ACHN (cell line): ENCODE measurements at places on chromosomes 12 and 14.

DNA sequence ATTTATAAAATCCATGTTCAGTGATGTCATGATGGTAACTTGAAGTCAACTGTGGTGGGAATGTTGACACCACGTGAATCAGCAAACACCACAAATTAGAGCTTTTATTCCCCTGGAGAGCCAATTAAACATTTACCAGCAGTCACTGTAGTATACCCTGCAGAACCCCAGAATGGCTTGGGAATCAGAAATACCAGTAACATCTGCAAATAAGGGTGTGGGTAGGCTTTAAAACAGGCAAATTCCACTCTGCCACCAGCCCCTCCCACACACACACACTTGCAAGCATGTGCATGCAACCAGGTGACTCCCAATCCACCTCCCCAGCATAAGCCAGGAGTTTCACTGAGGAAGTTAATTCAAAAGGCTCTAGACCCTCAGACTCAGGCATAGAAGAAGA is 63.6 kb upstream of the TMEM263 start:
- no peak for DNase-seq

DNA sequence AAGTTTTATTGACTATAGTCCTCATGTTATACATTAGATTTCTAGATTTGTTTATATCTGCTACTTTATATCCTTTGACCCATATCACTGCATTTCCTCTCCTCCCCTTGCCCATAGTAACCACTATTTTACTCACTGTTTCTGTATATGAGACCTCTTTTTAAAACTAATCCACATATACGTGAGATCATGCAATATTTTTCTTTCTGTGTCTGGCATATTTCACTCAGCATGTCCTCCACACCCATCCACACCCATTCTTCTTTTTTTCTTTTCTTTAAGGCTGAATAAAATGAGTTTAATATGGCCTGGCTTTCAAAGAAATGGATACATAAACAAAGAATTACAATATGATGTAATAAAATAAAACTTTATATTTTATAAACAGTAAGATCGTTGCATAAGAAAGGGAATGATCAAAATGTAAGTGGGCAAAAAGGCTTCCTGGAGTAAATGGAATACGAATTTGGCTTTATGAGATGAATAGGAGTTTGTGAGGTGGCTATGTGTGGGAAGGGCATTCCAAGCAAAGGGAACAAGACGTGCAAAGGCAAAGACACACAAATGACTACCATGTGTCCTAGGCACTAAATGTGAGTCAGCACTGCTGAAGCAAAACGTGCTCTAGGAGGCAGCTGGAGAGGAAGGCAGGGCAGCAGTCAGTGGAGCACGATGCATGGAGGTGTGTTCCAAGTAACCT is 53.2 kb upstream of the HIF1A start:
- peak; percentile 57 for DNase-seq

- DNase-seq: no peak
Measured at GRCh38 chr12:29627221-29627620, 129.7 kb upstream of the OVCH1 start.

DNA sequence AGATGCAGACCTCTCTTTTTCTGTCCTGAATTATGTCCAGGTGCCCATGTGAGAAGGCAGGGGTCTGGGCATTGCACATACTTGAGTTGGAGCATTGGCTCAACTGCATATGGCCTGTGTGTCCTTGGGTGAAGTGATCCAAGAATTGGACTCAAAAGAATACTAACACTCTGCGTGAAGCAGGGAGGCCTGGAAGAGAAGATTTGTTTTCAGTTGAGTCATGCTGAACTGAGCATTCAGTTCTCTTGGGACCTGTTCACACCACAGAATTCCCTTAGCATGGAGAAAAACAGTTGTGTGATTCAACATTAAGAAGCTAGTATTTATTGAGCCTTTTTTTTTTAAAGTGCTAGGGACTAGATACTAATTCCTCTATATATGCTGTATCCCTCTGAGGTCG is 164.7 kb upstream of the TBX3 start:
- DNase-seq: no peak

DNA sequence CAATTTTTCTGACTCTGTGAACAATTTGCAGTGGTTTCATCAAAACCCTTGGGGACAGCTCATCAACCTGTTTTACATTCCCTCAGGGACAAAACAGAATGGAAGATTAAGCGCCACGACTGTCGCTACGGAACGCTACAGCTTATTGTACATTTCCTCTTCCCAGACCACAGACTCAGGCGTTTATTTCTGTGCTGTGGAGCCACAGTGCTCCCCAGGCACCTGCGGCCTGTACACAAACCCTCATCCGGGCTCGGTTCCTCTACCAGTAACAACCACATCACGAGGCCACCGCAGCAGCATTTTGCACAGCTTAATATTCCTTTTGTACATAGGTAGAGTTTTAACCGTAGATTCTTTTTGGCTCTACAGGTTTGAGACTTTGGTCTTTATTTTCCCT is 397.4 kb upstream of the OR4E1 start:
- no peak for DNase-seq

GRCh38 chr14:70755655-70756054 is 53.7 kb downstream of the MAP3K9 start:
- DNase-seq: peak; percentile 40

DNA sequence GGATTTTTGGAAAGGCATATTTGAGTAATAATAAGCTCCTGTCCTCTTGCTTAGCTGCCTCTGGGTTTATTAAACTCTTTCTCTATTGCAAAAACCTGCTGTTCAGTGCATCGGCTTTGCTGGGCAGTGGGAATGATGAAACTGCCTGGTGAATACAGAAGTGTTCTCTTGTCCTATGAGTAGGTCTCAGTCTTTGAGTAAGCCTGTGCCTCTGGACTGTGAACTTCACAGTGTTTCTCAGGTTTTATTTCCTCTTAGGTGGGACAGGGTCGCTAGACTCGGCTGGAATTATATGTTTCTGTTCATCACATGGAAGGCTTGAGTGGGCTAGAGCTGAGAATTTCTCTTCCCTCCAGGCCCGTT is 46.4 kb downstream of the CRADD start:
- no peak for DNase-seq

DNA sequence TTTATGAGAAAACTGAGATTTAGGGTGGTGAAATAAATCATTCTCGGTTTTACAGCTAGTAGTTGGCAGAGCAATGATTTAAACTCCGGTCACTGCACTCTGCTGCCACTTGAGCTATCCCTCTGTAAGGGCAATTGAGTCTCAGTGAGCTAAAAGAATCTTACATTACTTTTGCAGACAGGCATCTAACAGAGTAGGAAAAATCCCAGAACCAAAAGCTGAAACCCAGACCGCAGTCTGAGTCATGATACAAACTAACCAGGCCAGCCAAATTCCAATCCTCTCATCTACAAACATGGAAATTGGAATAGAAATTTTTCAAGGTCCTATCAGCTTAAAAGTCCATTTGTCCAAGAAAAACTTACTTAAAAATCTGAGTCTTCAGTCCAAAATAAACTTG is 73.7 kb downstream of the ANKS1B start:
- DNase-seq: peak; percentile 99

GRCh38 chr12:123731596-123731995 is 19.4 kb downstream of the ATP6V0A2 start:
- DNase-seq: no peak

DNA sequence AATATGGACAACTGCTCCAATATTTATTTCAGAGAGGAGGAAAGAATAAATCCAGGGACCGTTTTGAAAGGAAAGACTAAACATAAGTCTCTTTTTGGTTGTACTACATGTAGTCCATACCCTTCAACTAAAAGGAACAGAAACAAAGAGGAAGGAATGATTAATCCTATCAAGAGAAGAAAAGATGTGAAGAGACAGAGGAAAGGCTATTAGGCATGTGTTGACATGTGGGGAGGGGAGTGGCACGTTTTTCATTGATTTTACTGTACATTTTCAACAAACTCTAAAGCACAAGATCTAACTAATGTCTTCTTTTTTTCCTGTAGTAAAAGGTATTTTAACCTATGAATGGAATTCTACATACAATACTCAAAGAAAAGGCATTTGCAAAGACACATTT is 85.6 kb downstream of the NAV3 start:
- DNase-seq: no peak

GRCh38 chr14:63603749-63604277 is 37.9 kb downstream of the WDR89 start:
- DNase-seq: no peak

GRCh38 chr12:62785941-62786559 is 148.9 kb downstream of the PPM1H start:
- DNase-seq: peak; percentile 91

GRCh38 chr12:116196752-116197718 is 80.5 kb downstream of the MED13L start:
- no peak for DNase-seq

DNA sequence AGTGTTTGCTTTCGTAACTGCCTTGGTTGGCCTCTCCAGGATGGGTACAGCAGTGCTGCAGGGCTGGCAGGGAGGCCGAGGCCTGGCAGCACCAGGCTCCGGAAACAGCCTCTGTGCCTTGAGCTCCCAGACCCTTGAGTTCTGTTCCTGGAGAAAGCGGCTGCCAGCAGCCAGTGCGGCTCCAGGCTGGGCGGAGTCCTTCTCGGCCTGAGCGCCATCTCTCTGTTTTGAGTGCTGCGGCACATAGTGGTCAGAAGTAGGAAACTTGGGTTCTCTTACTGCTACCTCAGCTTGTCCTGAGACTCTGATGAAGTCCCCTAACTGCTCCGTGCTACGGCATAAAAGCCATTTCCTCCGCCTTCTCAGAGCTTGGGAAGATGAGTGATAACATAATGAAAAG is 65.9 kb downstream of the KCNA1 start:
- DNase-seq: no peak

- no peak for DNase-seq
Measured at GRCh38 chr12:67797753-67798152, 149.2 kb downstream of the DYRK2 start.

GRCh38 chr12:46832130-46832704 is 6.4 kb upstream of the SLC38A4 start:
- DNase-seq: no peak

- DNase-seq: no peak
Measured at GRCh38 chr12:111201036-111201435, 167.9 kb downstream of the PHETA1 start.

GRCh38 chr12:72267974-72268373 is 4.2 kb upstream of the TRHDE start:
- no peak for DNase-seq

GRCh38 chr14:77554207-77554606 is 55.6 kb upstream of the ISM2 start:
- DNase-seq: no peak

DNA sequence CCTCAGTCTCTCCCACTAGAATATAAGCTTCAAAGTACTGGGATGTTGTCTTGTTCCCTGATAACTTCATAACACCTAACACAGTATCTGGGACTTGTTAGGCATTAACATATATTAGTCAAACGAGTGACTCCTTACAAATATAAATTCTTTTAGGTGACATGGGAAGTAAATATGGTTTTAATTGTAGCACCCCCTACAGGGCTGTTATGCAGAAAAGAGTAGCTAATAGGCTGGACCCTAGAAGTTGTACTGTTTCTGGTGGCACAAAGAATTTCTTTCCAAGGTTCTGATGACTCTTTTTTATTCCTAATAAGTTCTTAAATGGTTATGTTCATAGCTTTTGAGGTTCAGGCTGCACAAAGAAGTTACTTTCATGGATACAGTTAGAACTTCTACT is 29.8 kb downstream of the GPATCH2L start:
- no peak for DNase-seq

DNA sequence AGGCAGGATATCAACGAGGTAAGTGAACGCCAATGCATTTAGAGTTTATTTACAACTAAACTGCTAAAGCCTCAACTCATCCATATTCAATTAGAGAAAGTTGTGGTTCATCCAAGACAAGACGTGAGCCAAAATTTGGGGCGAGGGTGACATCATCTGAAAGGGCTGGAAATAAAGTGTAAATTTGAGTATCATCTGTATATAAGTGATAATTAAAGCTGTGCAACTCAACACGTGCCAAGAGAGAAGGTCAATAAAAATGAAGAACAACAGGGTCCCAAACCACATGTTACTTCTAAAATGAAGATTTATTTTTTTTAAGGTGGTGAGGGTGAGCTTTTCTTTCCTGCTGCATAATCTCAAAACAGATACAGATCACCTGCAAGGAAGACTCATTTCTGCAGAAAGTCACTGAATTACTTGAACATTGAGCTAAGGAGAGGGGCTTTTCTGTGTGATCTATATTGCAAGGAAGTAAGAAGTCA is 203.6 kb downstream of the EFCAB11 start:
- DNase-seq: no peak

DNA sequence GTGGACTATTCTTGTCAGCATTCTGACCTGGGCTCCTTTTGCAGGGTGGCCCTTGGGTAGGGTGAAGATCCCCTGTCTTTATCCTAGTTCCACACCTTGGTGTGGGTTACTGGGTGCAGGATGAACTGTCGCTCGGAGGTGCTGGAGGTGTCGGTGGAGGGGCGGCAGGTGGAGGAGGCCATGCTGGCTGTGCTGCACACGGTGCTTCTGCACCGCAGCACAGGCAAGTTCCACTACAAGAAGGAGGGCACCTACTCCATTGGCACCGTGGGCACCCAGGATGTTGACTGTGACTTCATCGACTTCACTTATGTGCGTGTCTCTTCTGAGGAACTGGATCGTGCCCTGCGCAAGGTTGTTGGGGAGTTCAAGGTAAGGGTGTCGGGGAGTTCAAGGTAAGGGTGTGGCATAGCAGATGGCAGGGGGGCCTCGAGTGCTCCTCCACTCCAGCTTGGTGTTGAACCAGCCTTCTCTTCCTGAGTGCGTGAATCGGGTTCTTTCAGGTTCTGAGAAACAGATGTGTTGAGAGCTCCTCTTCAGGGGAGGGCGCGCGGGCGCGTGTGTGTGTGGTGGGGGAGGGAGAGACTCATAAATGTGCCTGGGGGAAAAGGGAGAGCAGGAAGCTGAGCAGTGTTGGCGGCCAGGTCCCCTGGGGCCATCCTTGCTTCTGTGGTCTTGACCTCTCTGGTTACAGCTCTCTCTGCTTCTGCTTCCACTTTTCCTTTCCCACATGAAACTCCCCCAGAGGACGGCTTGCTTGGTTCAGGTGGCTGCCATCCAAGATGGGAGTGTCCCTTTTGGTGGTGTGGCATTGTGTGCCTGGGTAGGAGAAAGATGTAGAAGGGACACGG is 4.0 kb downstream of the ATG101 start:
- DNase-seq: no peak
